ENCODE measurements at places on chromosomes 1 and 21.

GRCh38 chr1:158969855-158970254, 38.5 kb downstream of the PYHIN1 start:
- DNase-seq: peak; percentile 13

GRCh38 chr1:197356723-197357533, 88.9 kb downstream of the CRB1 start:
- DNase-seq: no peak

- no peak for DNase-seq
These were observed 15.3 kb downstream of the ACOT7 start for GRCh38 chr1:6378096-6378746.

DNA sequence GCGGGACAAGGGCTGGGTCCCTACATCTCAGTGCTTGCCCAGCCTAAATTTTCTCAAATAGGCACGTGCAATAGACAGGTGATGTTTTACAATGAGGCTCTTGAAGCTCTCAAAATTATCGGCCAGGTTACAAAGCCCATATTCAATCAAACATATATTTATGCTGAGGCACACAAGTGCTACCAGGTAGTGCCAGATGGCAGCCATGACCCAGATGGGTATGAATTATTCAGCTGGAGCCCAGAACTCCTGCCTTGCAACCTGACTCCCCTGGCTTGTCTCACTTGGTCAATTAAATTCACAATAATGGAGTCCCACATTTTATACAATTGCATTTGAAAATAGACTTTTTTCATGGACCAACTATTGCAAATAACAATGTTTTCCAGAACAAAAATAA, 12.3 kb upstream of the ADAM30 start:
- DNase-seq: no peak

DNA sequence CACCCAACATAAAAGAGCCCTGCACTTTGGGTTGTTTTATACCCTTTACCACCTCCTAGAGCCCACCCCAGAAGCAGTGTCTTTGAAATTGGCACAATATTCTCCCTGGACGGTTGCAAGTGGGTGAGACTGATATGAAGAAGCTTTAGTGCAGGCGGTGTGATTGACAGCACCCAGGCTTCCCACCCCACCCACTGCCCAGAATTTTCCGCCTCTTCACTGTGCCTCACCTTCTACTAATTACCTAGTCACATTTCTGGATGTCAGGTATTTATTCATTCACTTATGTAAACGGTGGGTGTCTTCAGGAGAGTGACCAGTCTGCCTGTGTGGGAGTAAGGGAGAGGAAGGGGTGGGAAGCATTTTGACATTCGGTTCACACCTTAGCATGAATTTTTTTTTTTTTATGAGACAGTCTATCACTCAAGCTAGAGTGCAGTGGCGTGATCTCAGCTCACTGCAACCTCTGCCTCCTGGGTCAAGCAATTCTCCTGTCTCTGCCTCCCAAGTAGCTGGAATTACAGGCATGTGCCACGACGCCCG, 1.7 kb upstream of the FAM89A start:
- peak; percentile 11 for DNase-seq

Measured in activated naive CD4-positive, alpha-beta T cell treated with Interleukin-2 at 50 U/mL for 16 hours (primary cell).